ENCODE measurements at places on chromosomes 7 and 10.

- DNase-seq: no peak
These were observed 122.4 kb downstream of the ZNF248 start for GRCh38 chr10:37734971-37735370.

GRCh38 chr7:15778191-15778590, 91.7 kb upstream of the MEOX2 start:
- no peak for DNase-seq

DNA sequence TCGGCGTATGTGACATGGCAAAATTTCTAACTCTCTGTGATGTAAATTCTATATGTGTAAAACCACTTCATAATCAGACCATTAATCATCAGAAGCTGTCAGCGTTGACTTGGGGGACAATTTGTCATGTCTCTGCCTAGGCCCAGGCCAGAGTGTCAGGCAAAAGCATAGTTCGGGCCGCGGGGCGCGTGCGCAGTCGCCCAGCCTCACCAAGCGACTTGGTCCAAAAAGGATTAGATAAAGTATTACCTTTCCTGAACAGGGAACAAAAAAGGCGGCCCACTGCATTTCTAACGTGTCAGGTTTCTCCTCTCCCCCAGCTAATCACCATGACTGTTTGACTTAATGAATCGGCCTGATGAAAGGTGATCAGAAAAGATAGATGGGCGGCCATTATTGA, 114.2 kb downstream of the EBF3 start:
- DNase-seq: no peak

DNA sequence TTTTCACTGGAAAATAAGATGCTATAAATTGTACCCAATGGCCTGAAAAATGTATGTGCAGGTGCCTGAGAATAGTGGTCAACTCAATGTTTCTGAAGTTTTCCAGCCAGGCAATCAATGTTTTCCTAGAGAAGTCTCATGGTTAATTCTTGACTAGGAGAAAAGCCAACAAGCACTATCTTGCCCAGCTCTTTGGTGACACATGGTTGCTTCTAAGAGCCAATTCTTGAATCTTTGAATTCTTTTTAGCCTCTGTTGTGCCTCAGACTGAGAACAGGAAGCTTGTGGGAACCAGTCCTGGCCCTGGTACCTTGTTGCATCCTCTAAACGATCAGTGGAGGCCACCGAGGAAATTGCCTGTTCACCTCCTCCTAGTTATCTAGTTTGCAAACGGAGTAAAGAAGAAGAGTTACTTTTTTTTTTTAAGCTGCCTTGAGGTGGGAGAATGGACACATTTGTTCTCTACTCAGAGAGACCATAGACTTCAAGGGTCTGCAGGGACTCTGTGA, 144.0 kb upstream of the MKLN1 start:
- DNase-seq: no peak

DNA sequence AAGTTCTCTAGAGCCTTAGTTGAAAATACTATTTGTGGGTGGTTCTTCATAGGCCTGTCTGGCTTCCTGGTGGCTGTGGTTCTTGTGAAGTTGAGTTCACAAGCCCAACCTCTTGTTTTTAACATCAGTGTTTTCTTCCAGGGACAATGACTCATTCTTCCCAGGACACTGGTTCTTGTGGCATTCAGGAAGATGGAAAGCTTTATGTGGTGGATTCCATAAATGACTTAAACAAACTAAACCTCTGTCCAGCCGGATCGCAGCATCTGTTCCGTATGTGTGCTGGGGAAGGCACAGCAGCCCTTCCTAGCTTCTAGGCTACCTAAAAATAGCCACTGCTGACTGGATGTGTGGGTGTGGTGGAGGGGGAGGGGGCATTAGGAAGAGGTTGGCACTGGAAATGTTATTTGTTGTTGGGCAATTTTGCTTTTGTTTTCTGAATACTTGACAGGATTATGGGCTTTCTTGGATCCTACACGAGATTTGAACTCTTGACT, 3.9 kb downstream of the LSMEM1 start:
- DNase-seq: peak; percentile 35

DNA sequence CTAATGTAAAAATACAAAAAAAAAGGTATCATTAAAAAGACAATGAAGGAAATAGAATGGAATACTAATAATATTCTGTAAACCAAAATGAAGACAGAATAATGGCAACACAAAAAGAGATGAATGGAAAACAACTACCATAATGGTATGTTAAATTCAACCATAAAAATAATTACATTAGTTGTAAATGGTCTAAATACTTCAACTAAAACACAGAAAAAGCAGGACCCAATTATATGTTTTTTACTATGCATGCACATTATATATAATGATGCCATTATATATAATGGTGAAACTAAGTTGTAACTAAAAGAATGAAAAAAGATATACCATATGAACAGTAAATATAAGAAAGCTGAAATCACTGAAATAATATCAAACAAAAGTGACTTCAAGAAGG, 76.5 kb downstream of the CUBN start:
- DNase-seq: no peak
